ENCODE measurements at places on chromosomes 5 and 9.

- DNase-seq: no peak
These were observed 46.9 kb upstream of the EGFL7 start for GRCh38 chr9:136615631-136616306.

DNA sequence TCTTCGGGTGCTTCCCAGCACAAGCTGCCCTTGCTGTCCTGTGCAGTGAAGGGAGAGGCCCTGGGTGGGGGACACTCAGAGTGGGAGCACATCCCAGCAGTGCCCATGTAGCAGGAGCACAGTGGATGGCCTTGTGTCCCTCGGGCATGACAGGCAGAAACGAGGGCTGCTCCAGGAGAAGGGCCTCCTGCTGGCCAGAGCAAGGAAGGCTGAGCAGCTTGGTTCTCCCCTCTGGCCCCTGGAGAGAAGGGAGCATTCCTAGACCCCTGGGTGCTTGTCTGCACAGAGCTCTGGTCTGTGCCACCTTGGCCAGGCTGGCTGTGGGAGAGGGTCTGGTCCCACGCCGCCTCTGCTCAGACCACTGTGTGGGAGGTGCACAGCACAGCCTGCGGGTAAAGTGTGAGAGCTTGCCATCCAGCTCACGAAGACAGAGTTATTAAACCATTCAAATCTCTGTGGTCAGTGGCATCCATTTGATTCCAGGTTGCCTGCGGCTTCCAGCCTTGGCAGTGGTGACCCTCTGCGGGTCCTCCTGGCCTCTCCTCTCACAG lies 18.3 kb downstream of the FBXW5 start:
- DNase-seq: no peak

GRCh38 chr5:173885475-173886010 lies 2.6 kb upstream of the CPEB4 start:
- DNase-seq: no peak

DNA sequence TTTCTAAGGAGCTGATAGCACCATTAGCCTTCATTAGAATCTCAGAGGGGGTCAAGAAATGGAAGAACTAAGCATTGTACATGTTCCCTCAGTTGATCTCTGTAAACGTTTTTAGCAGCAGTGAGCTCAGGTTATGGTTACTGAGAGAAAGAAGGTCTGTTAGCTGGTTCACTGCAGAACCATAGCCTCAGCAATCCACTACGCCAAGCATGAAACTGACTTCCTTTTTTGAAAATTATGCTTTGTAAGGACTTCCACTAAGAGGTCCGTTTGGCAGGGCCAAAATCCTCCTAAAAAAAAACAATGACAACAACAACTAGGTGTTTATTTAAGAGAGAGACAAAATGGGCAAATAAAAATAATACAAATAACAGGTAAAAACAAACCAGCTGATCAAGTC lies 273.3 kb downstream of the AOPEP start:
- DNase-seq: no peak

DNA sequence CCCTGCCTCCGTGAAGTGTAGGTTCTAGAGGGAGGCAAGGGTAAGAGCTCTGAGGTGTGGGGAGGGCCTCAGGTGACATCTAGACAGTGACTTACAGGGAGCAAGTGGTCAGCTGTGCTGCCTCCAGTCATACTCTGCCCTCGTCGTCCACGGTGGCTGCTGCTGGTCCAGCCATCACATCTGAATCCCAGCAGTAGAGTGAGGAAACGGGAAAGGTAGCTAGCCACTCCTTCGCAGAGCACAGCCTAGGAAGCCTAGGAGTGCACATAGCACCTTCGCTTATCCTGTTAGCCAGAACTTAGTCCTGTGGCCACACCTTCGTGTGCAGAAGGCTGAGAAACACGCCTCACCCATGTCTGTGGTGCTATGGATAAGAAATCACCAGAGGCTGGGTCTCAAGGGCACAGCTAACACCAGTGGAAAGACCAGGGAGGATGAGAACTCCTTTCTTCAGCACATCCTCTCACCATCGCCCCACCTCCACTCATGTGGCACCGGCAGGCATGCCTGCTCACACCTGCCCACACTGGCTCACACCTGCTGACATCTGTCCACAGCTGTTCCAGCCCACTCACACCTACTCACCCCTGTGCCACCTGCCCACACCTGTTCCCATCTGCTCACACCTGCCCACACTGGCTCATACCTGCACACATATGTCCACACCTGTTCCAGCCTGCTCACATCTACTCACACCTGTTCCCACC lies 44.5 kb upstream of the SLC6A19 start:
- DNase-seq: no peak

GRCh38 chr9:134560654-134561053 lies 80.9 kb upstream of the COL5A1 start:
- DNase-seq: no peak

- DNase-seq: no peak
These were observed 48.0 kb downstream of the PRR16 start for GRCh38 chr5:120512068-120512467.

- no peak for DNase-seq
These were observed 40.2 kb downstream of the PDE6A start for GRCh38 chr5:149904293-149904886.

GRCh38 chr5:157259699-157260098 lies 6.2 kb upstream of the CYFIP2 start:
- DNase-seq: no peak

DNA sequence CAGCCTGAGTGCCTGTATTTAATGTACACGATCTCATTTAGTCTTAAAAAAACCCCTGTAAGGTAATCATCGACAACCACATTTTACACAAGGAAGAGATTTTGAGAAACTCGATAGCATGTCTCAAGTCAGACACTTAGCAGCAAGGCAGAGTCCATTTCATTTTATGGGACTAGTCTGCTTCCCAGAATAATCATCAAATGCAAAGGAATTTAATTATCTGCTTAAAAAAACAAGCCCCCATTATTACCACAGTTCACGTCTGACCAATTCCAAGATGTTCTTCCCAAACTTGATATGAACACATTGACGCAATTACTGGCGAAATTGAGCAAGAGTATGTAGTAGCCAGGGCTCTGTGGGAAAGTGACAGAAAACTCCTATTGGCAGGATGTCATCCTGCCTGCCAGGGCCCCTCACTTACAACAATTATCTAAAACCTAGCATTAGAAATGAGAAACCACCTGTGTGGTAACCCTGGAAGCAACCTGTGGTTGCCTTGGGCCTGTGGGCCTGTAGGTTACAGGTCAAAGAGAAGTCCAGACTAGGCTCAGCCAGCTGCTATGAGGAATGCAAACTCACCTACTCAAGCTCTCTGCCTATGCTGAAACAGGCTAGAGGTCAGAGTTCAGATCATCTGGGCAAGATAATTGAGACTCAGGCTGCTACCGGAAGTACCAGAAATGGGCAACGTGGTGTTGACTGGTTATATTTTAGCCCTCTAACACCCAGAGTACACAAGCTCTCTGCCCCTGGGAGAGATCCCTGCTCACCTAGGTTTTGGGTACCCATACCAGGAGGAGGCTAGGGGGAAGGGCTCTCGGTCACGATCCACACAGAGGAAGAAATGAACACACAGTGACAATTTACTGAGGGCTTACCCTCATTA lies 1.6 kb downstream of the B4GALT1 start:
- no peak for DNase-seq

- DNase-seq: no peak
These were observed 562.6 kb downstream of the NR2F1-AS1 start for GRCh38 chr5:93018461-93018860.

DNA sequence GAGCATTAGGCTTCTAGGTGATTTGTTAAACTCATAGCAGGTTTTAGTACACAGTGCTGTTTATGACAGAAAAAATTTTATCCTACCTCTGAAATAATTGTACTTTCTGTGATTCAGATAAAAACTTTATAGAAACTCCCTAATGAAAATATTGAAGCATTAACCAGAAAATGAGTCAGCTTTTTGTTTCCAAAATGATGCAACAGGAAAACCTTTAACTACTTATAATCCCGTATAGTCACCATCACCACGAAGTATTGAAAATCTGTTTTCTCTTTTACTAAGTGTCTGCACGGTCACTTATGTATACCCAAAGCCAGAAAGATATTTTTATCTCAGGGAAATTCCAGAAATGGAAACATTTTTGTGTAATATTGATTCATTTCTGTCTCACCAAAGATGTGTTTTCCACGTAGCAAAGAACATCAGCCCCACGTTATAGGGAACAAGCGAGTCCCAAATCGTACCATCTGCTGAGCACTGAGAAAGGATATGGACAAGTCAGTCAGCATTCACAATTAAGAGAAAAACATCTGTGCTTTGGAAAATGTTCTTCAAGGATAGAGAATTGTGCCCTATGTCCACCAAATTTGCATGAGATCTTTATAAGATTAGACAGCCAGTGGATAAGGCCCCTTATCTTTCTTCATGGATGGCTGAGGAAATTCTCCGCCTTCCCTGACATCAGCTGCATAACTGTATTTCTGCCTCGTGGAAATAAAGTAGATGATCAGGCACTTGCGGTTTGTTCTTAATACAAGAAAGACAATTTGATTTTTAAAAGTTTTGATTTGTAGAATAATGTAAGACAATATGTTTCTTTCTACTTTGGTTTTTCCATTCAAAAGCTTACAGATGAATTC lies 41.9 kb downstream of the TNFAIP8 start:
- DNase-seq: no peak

- no peak for DNase-seq
These were observed 28.0 kb downstream of the ERAP2 start for GRCh38 chr5:96904054-96904931.

- DNase-seq: no peak
These were observed 251.7 kb downstream of the PIK3R1 start for GRCh38 chr5:68467208-68467607.

- no peak for DNase-seq
These were observed 421 bp downstream of the RUSC2 start for GRCh38 chr9:35490155-35490909.

GRCh38 chr5:115349001-115349817 lies 52.8 kb upstream of the CCDC112 start:
- DNase-seq: no peak

DNA sequence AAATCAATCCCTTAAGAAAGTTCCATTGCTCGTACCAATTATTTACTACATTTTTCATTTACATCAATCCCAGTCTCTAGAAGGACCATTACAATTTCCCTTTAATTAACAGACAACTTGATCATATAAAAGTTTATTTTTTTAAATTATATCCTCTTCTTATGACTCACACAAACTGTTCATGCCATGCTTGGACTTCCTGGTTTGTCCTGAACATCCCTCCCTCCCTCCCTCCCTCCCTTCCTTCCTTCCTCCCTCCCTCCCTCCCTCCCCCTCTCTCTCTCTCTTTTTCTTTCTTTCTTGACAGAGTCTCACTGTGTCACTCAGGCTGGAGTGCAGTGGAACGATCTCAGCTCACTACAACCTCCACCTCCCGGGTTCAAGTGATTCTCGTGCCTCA lies 11.6 kb upstream of the CLTB start:
- no peak for DNase-seq

DNA sequence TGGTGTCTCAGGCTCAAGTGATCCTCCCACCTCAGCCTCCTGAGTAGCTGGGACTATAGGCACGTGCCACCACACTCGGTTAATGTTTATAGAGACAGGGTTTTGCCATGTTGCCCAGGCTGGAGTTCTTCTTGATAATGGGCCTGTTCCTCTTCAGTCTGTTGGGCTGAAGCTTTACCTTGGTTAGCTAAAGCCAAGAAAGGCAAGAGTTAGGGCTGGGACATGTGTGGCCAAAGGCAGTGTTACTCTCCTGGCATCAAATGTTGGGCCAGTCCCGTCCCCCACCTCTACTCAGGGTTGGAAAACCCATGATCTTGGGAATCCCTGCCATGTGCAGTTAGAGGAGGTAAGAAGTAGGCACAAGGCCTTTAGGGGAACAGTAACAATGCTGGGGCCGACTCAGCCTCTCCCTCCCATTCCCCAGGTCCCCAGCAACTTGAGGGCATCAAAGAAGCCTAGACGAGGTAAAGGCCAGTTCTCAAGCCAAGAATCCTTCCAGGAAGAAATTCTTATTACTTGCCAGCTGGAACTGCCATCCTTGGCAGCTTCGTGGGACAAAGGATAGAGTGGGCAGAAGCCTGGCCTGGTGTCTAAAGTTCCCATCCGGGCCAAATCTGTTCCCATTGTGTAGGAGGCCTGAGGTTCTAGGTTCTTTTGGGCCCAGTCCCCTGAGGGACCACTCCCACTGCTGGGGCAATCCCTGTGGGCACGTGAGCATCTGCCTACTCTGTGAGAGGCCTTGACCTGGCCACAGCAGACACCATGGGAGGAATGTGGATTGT lies 4.5 kb downstream of the EGR1 start:
- DNase-seq: no peak

DNA sequence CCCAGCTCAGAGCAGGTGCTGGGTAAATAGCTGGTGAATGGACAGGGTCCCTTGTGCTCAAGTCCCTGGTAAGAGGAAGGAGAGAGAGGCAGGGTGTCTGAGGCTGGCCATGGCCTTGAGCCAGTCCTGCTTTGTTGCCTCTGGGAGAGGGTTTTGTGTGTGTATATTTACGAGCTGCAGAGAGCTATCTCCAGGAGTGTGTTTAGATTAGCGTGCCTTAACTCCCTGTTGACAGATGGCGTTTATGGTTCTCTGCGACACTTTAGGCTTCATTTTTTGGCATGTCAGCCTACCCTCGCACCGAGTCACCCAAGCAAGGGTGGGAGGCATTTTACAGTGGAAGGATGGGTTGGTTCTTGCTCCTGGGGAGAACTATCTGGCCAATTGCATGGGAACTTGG lies 22.2 kb downstream of the HMCN2 start:
- DNase-seq: no peak

GRCh38 chr9:109250311-109250741 lies 70.5 kb downstream of the EPB41L4B start:
- DNase-seq: no peak

- DNase-seq: no peak
These were observed 568.8 kb upstream of the SEMA6A start for GRCh38 chr5:117143406-117143805.

DNA sequence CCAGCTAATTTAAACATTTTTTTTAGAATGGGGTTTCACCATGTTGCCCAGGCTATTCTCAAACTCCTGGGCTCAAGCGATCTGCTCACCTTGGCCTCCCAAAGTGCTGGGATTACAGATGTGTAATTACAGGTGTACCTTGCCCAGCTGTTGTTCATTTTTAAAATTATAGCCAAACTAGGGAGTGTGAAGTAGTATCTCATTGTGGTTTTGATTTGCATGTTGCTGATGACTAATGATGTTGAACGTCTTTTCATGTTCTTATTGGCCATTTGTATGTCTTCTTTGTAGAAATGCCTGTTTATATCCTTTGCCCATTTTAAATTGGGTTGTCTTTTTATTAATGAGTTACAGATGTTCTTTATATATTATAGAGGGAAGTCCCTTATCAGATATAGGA lies 31.5 kb downstream of the EHMT1 start:
- no peak for DNase-seq

DNA sequence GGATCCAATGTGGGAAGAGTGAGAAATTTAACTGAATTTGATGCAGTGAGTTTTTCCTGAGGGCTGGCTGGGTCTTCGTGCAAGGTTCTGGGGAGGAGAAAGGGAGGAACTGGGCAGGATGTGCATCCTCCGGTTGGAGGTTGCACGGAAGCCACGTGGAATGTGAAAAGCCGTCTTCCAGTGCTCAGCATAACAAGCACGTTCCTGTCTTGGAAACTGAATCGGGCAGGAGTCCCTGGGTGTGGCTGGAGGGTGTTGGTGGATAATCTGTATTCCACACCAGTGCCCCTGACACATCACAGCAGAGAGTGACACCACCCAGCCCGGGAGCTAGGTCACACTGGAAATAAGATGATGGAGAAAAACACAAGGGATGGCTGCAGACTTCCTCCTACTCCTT lies 154.3 kb downstream of the C5orf15 start:
- no peak for DNase-seq
